ENCODE measurements at places on chromosomes 3 and 15.

- DNase-seq = no peak
Measured at GRCh38 chr3:9765865-9766264, 3.9 kb downstream of the CAMK1 start.

GRCh38 chr3:177753451-177754155 is 556.3 kb upstream of the TBL1XR1 start:
- peak; percentile 59 for DNase-seq

- DNase-seq = no peak
Measured at GRCh38 chr15:90901175-90902039, 1.7 kb upstream of the MAN2A2 start.

GRCh38 chr3:157384491-157384890 is 52.2 kb upstream of the PTX3 start:
- no peak for DNase-seq

DNA sequence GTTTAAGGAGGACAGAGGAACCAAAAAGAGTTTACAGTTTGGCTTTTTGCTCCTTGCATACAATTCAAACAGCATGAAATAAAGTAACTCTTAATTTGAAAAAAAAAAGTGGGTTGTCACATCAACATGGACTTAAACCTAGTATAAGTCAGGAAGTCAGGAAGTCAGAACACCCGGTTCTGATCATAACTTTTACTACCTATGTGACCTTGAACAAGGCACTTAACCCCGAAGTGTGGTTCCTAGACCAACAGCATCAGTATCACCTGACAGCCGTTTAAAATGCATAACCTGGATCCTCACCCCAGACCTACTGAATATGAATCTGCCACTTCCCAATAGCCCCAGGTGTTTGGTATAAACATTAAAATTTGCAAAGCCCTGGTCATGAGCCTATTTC is 18.7 kb downstream of the LYSMD2 start:
- no peak for DNase-seq

DNA sequence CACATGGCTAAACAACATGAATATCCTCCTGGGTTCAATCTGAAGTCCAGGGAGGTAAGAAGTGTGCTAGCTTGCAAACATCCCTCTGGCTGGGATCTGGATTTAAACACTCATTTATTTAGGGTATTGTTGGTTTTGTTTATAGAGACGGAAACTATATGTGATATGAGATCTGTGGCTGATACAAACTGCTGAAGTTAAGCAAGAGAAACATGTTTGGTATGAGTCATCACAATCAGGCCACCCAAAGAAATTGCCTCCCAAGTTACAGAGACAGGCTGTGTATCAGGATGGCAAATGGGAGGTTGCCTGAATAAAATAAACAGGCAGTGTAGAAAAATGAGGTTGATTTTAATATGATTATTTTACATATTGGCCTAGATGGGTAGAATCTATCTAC is 562.1 kb downstream of the IGSF11 start:
- DNase-seq = no peak

- DNase-seq = no peak
Measured at GRCh38 chr15:54559405-54560069, 581.3 kb downstream of the UNC13C start.

GRCh38 chr3:72323773-72324172 is 524.5 kb downstream of the SHQ1 start:
- DNase-seq = no peak

DNA sequence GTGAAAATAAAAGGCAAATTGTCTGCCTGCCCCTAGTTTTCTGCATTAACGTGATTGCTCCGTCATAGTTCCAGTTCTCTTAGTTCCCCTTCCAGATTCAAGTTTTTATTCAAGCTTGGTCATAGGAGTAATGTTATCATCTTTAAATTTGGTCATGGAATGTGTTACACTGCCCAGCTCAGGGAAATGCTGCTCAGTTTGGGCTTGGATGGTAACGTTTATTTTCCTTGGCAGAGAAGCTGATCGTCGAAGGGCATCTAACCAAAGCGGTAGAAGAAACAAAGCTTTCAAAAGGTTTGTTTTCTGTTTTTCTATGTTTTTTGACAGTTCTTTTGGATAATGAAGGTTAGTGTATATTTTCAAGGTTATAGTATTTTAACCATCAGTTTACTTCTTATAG is 118.4 kb upstream of the FLNB start:
- peak; percentile 28 for DNase-seq

DNA sequence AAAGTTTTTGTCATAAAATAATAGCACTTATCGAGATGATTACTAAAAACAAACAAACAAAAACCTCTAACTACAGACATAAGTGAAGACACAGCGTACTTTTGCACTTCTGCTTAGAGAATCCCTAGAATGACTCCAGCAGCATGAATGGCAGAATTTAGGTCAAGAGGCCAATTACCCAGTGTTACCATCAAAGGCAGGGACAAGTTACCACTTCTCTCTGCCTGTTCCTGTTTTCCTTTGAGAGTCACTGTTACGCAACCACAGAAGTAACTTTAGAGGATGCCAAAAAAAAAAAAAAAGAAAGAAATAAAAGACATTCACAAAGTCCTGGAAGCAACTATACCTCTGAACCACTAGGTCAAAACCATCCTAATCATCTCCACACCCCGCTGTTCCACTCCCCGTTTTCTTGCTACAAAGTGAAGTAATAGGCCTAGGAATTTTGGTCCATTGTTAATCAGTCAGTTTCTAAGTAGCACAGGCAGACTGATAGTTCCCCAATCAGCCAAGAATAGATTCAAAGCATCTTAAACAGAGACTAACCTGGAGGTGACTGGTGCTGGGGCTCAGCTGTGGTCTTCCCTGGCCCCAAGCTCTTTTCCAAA is 41.9 kb downstream of the FMN1 start:
- DNase-seq = peak; percentile 49

GRCh38 chr3:21163956-21164355 is 587.1 kb downstream of the ZNF385D start:
- no peak for DNase-seq

DNA sequence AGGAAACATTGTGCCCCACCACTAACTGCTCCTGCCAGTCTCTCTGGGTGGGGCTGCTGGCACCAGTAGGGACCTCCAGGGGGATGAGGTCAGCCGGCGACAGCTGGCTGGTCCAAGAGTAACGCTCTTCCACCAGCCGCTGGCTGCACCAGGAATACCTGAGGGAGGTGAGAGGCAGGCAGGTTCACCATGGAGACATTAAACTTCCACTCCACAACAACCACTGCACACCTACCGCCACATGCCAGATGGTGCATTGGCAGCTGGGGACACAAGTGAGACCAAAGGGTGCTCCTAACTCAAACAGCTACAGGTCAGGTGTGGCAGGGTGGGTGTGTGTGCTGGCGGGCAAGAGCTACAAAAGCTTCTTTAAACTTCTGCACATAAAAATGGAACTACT is 4.5 kb downstream of the POLG start:
- DNase-seq = no peak

DNA sequence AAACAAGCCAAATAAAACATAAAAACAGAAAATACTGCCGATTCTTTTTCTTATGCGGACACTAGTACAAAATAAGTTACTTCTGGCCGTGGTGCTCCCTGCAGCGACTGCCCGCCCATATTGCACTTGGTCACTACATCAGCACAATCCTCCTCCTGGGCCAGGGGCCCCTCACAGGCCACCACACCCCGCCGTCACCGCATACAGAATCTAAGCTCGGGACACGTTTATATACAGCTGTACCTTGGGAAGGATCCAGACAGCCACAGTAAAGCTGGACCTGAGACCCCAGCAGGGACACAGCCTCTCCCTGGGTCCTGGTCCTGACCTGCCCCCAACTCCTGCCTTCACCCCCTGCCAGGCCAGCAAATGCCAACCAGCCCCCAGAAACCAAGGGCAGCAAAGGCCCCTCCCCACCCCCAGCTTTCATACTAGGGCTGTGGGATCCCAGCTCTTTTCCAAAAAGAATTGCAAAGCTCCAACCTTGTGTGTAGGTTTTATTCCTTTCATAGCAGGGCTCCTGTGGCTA is 12.9 kb upstream of the DNAJB8 start:
- DNase-seq = no peak

GRCh38 chr3:151697496-151697895 is 36.2 kb upstream of the AADACL2 start:
- DNase-seq = peak; percentile 40

DNA sequence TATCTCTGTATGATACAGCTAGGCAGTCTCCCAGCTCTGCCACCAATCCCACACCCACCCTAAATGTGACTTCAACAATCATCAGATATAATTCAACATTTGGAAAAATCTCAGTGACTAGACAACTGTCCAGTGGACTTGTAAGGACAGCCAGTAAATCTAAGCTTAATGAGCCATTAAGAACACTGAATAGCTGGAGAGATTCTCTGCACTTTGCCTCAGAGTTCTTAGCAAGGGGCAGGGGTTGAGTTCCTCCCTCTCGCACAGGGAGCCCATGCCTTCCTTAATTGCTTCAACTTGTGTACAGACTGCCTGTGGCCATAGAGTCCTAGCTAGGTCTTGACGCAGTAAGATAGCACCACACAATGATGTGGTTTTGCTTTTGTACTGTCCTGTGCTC is 15.6 kb downstream of the MEX3B start:
- DNase-seq = no peak

DNA sequence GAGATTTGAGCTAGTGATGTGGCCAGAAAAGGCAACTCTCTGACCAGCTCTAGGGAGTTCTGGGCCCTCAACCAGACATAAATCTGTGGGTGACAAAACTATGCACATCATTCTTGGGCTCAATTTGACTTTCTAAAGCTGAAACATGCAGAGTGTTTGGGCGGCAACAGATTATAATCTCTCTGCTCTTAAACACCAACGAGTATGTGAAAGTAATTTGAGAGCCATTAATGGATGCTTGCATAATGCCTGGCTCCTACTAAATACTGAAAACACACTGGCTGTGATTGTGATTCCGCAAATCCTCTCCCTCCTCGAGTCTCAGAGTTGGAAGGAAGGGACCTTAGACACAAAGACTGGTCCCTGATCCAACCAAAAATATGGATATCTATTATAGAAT is 186.7 kb downstream of the UACA start:
- no peak for DNase-seq

- no peak for DNase-seq
Measured at GRCh38 chr3:74357881-74358280, 256.6 kb downstream of the CNTN3 start.

DNA sequence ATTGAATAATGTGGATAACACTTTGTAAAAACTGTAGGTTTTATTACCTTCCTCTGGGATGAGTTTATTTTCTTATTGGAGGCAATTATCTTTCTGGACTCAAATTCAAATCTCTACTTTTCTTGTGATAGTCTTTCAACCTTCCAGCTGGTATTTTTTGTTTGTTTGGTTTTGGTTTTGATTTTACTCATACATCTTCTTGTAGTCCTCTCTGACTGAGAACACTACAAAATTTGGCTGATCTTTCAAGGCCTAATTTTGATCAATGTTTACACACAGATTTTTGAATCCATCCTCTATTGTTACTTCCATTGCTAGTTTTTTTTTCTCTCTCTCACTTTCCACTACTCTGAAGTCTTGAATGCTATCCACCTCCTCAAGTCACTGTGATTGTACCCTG is 303.8 kb upstream of the NECTIN3 start:
- no peak for DNase-seq

DNA sequence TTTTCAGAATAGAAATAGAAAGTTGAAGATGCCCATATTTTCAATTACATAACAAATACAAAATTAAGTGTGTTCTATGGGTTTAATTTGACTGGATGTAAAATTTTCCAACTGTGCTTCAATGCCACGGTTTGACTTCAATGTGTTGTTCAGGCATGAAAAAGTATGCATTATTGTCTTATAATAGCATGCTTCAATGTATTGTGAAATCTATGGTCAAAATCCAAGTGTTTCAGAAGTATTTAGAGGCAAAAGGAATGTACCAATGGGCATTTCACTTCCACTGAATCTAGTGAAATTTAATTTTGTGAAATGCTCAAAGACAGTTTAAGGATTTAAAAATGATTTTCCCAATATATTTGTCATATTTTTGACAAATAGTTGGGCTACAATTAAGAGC is 16.0 kb downstream of the NEK10 start:
- DNase-seq = peak; percentile 23

- DNase-seq = peak; percentile 65
Measured at GRCh38 chr15:61459785-61460707, 230.9 kb upstream of the RORA start.

GRCh38 chr15:60661080-60661645 is 182.2 kb upstream of the ICE2 start:
- DNase-seq = no peak

DNA sequence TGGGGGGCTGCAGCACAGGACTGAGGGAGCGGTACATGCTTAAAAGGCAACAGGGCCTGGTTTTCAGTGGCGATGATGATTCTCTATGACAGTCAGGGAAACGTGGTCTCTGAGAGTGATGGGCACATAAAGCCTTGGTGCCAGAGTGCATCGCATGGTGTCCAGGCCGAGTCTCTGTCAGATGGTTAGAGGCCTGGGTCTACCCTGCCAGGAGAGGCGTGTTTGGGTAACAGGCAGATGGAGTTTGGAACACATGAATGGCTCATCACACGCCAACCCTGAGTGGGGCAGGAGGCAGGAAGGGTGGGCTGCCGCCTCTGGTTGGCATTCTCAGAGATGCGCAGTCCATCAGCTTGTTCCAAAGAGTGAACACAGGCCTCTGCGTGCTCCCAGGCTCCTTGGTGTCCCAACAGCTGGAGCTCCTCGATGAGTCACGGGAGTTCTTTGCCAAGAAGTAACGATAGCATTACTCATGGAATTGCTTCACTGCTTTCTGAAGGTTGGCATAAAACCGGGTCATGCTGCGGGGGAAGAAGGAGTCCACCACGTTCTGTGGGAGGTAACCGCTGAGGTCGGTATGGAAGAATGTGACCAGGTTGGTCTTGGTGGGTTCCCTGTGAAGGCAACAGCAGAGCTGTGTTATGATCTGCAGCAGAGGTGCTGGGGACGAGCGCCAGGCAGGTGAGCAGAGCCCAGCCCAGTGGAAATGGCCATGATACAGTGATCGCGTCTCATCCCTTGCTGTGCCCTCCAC is 11.0 kb downstream of the STARD5 start:
- DNase-seq = peak; percentile 98

DNA sequence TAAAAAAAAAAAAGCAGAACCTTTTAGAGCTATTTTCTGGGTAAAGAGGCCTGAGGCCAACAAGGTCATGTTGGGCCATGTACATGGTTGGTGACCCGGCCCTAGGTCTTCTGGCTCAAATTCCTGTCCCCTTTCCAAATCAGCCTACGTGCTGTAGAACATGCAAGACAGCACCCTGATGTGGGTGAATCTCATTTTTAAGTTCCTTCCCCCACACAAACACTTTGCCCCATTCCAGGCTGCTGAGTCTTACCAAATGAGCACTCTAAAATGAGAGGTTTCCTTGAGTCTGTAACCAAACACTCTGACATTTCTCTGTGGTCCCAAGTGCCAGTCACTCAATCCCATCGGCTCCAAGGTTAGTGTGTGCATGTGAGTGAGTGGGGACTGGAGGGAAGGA is 9.4 kb downstream of the BCL6 start:
- DNase-seq = no peak

GRCh38 chr15:90873998-90874605 is 5.7 kb downstream of the FURIN start:
- DNase-seq = no peak

Measured in cardiac fibroblast (primary cell).